ENCODE measurements at places on chromosomes 7 and 10.
A peak's percentile ranks its signal among the peaks of the same experiment; 100 is the strongest.

DNA sequence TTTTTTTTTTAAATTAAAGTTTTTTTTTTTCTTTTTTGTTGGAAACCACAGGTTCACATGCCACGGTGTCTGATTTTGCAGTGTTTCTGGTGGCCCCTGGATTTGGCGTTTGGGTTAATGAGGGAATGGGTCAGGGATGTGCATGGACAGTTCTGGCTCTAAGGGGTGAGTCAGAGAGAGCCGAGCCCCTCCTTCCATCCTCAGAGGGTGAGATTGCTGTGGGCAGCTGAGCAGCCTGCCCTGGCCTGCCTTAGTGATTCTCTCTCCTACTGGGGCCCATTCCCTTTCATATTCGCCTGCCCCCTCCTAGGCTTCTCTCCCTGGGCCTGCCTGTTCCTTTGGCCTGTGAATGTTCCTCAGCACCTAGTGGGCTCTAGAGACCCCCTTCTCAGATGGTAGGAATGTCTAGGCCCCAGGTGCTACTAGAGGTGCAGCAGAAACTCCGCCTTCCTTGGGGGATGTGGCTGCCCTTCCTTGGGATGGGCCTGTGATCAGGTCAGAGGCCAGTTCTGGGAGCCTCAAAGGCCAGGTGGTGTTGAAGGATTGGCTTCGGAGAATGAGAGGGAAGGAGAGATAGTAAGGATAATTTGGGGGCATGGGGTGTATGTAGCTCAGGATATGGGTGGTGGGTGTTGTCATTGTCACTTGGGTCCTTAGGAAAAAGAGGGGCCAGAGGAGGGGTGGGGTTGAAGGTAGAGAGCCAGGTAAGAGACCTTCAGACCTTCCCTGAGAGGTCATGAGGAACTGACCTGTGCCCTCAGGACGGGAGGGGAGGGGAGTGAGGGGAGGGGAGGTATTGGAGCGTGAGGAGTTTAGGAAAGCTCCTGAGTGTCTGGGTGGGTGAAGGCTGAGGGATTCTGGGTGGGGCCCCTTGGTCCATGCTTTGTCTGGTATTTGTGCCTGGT lies 19.8 kb downstream of the TSPAN14 start:
- no peak for DNase-seq

- DNase-seq, result no peak
These were observed 103.7 kb downstream of the HECTD2 start for GRCh38 chr10:91513598-91514424.

GRCh38 chr10:43202657-43203447 lies 64.0 kb downstream of the RASGEF1A start:
- no peak for DNase-seq

GRCh38 chr7:8938044-8938805 lies 504.8 kb downstream of the NXPH1 start:
- no peak for DNase-seq

GRCh38 chr10:125521721-125522680 lies 161.0 kb downstream of the TEX36 start:
- DNase-seq, result peak; percentile 85

GRCh38 chr7:30970594-30971094 lies 6.9 kb downstream of the GHRHR start:
- DNase-seq, result peak; percentile 8

DNA sequence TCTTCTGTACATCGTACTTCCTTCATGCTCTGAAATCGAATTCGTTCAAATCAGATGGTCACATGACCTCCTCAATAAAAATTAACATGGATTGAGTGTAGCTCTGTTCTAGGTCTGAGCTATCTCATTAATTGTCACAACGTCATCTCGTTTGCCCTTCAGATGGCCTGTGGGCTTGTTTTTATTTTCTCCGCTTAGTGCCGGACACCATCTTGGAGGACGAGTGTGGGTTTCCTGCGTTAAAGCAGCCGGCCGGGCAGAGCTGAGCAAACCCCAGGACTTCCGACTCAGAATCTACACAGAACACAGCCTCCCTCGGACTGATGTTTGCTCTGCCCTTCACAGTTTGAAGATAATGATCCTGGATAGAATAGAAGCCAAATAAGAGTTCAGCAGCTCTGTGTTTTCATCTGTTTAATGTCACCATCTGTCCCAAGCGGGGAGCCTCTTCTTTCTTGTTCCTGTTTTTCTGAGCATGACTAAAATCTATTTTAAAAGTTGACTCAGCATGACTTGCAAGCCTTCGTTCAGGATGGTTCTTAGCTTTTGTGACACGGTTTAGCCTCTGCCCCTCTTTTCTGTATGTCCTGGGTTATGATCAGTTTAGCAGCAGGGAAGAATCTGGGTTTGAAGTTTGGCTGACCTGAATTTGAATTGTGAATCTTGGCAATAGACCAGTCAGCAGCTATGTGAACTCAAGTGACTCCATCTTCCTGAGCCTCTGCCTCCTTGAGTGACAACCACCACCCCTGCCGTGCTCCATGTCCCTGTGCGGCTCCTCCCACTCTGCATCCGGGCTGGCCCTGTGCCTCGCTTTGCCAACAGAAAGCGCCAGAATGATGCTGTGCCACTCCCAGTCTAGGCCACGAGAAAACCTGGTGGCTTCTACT lies 30.6 kb upstream of the GALNTL5 start:
- DNase-seq, result no peak

DNA sequence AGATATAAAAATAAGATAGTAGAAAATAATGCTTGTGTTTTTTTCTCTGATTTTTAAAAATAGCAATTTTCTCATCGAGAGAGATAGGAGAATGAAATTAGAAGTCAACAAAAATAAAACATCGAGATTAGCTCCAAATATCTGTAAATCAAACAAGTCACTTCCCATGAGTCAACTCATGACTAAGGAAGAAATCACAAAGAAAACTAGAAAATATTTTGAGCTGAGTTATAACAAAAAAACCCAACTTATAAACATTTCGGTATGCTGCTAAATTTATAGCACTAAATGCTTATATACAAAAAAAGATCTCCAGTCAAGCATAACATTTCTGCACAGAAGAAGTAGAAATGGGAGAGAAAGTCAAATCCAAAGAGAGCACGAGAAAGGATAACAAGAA lies 140.1 kb downstream of the ITGA8 start:
- no peak for DNase-seq

DNA sequence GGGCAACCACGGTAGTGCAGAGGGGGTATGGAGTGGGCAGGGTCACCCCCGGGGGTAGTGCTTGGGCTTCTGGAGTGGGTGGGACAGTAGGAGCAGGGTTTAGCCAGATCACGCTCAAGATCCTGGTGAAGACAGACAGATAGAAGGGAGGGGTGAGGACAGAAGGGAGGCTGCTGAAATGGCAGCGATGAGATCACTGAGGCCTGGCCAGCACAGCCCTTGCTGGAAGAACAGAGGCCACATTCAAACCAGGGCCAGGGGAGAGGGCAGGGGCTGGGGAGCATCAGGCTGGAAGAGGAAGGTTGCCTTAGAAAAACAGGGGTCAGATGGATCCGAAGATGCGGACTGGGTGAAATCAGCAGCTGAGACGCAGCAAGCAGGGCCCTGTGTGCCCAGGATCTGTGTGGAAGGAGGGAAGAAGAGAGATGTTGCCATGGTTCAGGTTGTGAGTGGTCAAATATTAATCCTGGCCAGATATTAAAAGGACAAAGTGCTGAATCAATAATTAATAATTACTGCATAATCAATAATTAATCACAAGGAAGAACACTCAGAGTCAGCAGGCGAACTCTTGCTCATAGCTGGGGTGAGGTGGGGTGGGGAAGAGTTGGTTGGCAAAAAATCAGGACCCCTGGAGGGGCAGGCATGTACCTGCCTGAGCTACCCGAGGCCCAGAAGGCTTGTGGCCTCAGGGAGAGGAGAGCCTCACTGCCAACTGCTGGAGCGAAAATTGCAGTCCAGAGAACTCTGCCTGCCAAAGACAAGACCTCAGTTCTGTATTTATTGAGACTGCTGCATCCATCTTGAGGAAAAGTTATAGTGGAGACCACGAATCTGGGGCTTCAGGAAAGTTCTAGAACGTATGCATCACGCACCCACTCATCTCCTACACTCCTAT lies 105.7 kb downstream of the GRB10 start:
- DNase-seq, result no peak

- no peak for DNase-seq
These were observed 390.2 kb upstream of the COBL start for GRCh38 chr7:51706851-51707250.

DNA sequence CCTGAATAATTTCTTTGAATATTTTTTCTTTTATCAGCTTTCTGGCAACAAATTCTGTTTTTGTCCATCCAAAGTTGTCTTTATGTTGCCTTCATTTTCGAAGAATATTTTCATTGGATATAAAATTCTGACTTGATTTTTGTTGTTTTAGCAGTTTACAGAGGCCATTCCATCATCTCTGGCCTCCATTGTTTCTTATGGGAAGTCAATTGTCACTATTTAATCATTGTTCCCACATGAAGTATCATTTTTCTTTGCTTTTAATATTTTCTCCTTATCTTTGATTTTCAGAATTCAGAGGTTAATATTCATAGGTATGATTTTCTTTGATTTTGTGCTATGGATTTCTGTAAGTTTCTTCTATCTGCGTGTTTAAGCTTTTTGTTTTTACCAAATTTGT lies 512.6 kb downstream of the LRMDA start:
- DNase-seq, result no peak

- no peak for DNase-seq
These were observed 613.9 kb upstream of the IGFBP3 start for GRCh38 chr7:46534664-46535588.

GRCh38 chr7:108794466-108794865 lies 224.8 kb downstream of the DNAJB9 start:
- DNase-seq, result no peak

- no peak for DNase-seq
These were observed 15.6 kb downstream of the ARHGAP22 start for GRCh38 chr10:48589266-48589665.

DNA sequence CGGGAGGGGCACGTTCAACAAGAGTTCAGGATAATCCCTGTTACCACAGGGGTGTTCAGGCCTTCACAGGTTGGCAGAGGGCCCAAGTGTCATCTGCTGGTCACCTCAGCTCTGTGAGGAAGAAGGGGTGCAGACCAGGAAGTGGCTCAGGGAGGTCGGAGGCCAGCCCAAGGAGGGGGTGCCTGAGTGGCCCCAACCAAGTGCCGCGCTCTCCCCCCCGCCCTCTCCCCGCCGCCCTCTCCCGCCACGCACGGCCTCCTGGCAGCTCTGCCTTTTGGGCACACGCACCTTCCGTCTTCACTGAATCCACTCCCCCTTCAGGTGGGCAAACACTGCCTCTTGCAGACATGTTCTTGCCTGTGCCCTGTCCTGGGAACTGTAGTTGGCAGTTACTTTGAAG lies 245.2 kb downstream of the PAXIP1 start:
- DNase-seq, result no peak

DNA sequence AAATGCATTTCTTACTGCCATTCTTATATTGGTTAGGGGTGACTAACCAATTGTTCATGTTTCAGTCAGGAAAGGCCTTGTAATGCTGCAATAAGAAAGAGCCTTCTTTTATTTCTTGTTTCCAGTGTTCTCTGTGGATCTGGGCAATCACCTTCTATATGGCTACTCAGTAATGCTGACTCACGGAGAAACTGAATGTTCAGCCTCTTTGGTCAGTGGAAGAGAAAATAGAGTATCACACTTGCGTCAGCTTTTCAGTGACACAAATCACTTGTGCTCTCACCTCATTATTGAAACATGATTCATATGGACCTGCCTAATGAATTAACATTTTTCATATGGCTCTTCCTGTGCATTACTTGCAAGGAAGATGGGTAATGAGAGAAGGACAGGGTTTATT lies 243.9 kb upstream of the POT1 start:
- no peak for DNase-seq

- no peak for DNase-seq
These were observed 20.5 kb upstream of the RASGEF1A start for GRCh38 chr10:43287056-43288007.

- DNase-seq, result no peak
These were observed 228.6 kb downstream of the MGMT start for GRCh38 chr10:129695671-129696070.

DNA sequence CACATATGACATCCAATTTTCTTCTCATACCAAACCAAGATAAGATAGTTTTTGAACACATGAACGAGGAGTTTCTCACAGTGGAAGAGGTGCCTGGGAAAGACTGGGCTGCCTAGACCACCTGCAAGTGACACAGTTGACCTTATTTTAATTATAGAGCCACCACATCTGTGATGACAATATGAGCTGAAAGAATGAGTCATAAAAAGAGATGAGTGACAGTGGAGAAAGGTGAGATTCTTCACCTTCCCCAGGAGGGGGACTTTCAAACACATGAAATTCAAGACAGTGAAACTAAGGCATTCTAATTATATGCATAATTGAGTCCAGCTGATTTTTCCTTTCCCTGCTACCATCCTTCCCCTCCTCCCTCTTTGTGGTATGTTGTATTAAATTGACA lies 475.5 kb downstream of the NXPH1 start:
- no peak for DNase-seq

DNA sequence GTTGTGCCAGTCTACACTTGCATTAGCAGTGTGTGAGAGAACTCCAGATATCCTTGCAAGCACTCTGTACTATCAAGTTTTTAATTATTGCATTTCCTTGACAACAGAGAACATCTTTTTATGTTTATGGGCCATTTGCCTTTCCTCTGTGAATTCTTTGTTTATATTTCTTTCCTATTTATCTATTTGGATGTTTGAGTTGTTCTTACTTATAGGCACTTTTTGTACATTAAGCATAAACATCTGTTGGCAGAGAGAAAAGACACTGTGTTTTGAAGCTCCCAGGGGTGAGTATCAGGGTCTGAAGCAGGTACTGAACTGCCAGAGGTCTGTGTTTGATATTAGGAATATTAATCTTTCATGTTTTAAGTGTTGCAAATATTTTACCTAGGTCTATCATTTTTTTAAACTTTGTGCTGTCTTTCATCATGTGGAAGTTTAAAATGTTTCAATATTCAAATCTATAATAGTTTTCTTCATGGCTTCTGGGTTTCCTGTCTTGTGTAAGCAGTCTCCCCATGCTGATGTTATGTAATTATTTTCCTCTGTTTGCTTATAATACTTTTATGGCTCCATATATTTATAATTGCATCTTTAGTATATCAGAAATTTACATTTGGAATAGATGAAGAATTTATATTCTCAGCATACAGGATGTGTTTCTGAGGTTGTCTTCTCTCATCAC lies 17.7 kb upstream of the PDCD4 start:
- DNase-seq, result no peak

GRCh38 chr10:68924593-68924992 lies 23.5 kb downstream of the DDX50 start:
- no peak for DNase-seq

DNA sequence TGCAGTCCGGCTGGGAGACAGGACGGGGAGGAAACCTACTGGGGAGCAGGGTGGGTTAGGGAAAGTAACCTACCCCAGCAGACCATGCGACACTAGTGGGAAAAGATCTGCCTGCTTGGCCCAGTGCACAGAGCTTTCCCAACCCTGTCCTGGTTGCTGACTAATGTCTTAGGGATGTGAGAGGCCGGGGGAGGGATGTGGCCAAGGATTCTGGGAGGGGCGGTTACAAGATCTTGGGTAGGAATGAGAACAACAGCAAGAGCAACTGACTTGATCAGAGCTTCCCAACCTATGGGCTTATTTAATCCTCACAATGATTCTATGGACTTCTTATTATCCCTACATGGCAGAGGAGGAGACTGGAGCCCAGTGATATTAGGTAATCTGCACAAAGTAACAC lies 24.0 kb upstream of the EIF5AL1 start:
- DNase-seq, result no peak

Measured in HEK293T (cell line).